Progenitor cell of endocrine pancreas (in vitro differentiated cells): ENCODE measurements at places on chromosomes 7 and 10.

- DNase-seq, result no peak
These were observed 65.7 kb downstream of the NXPH1 start for GRCh38 chr7:8499128-8499527.

GRCh38 chr10:52679117-52679516 lies 93.5 kb downstream of the MBL2 start:
- DNase-seq, result no peak

GRCh38 chr10:117138838-117139580 lies 939 bp upstream of the VAX1 start:
- no peak for DNase-seq

- no peak for DNase-seq
These were observed 8.9 kb downstream of the AGFG2 start for GRCh38 chr7:100547872-100548271.

- DNase-seq, result no peak
These were observed 52.7 kb downstream of the MINPP1 start for GRCh38 chr10:87557409-87557808.

DNA sequence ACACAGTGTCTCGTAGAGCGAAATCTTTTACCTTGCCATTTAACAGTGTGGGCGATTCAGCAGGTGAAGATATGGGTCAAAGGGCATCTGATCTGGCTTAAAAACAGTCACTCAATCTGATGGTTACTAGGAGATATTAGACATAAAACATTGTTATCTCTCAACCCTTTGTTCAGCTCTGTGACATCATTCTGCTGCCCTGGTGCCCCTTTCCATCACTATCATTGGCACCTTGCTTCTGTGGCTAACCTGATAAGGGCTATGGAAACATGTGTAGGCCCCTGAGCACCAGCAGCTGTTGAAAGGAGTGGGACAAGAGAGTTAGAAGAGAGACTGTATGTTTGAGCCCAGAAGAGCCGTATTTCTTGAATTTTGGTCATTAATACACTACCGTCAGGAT lies 650.3 kb downstream of the PHTF2 start:
- DNase-seq, result no peak

DNA sequence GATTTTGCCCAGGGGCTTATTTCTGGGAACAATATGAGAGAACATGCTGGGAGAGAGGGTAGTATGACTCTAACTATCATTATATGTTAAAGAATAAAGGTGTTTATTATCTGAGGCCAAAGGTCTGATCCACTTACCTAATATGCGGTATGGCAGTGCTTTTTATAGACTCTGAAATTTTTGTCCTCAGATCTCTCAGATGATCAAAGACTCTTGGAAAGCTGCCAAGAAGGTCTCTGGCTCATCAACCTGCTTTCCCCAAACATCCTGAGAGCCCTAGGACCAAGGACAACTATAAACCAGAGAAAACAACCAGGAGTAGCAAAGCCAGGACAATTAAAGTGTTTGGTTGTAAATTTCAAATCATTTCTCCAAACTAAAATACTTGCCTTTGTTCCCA lies 255.7 kb upstream of the LRRN3 start:
- no peak for DNase-seq

DNA sequence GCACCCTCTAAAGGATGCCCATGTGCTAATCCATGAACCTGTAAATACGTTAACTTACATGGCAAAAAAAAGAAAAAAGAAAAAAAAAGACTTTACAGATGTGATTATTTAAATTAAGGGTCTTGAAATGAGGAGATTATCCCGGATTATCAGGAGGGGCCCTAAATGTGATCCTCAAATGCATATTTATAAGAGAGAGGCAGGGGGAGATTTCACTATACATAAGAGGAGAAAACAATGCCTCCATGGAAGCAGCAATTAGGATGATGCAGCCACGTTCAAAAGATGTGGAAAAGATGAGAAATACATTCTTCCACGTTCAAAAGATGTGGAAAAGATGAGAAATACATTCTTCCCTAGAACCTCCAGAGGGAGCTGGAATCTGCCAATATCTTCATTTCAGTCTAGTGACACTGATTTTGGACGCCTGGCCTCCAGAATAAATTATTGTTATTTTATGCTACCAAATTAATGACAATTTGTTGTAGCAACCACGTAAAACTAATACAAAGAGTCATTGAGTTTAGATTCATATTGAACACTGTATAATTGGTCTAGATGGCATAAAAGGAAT lies 328.4 kb upstream of the GNAI1 start:
- DNase-seq, result no peak

DNA sequence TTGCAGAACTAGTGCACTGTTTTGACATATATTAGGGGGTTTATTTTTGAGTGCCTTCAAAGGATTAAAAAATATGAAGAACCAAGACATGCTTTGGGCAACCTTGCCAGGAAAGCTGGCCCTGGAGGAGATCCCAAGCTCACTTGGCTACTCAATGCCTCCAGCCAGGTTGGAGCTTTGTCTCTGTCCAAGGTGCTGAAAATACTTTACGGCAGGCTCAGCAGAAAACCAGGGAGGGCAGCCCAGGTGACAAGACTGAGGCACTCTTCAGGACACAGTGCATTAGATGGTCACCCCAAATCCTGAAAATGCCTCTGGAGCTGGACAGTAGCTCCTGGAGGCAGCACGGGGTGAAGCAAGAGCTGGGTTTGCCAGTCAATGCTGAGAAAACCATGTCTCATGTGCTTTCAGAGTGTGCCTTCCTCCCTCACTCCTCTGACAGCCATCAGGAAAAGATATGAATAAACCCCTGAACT lies 5.8 kb upstream of the KCNH2 start:
- peak; percentile 63 for DNase-seq

GRCh38 chr7:41133690-41134299 lies 569.1 kb downstream of the INHBA start:
- no peak for DNase-seq

- DNase-seq, result no peak
These were observed 59.9 kb downstream of the HIBADH start for GRCh38 chr7:27602766-27603165.

DNA sequence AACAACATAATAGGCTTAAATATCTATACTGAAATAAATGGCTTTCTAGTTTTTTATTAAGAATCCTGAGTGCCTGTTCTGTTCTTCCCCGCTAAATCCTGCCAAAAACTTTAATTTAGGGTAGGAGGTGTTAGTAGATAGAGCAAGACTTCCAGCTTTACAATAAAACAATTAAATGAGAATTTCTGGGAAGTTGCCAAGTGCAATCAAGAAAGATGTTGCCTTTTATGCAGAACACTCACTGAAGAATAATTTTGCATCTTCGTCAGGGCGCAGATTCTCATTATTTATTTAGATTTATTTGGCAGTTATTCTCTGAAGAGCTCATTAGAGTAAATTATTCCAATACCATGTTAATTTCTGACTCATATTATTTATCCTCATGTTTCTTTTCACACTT lies 103.2 kb upstream of the GPR141 start:
- DNase-seq, result no peak

DNA sequence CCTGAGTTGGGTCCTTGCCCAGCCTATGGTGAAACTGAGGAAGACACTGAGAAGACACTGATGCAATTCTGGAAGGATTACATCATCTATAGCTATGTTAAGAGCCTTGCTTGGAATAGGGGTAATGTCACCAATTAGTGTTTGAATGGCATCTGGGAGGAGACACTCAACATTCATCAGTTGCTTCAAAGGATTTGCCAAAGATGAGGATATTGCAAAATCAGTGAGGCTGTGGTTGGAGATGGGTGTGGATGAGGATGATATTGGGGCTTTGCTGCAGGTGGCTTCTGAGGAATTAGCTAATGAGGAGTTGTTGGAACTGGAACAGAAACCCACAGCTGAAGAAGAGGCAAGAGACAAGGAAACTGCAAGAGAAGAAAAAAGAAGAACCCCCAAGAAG lies 146.7 kb upstream of the SP4 start:
- no peak for DNase-seq

DNA sequence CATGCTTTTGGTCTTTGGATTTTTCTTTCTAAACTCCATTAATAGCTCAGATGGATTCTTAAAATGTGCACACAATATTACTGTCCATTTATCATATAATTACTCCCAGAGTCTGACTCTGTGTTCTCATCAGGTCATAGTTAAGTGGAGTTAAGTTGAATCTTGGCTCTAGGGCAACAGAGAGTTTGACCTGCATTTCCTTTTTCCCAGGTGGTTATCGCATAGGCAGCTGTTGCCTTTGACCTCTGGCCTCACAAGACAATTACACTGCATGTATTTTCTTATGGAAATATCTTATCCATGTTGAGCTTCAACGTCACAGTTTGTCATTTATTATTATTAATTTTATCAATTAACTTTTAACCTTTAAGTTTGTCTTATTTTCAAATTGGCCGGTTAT lies 237.5 kb upstream of the HGF start:
- no peak for DNase-seq

GRCh38 chr10:17503795-17504194 lies 49.4 kb upstream of the ST8SIA6 start:
- DNase-seq, result no peak

DNA sequence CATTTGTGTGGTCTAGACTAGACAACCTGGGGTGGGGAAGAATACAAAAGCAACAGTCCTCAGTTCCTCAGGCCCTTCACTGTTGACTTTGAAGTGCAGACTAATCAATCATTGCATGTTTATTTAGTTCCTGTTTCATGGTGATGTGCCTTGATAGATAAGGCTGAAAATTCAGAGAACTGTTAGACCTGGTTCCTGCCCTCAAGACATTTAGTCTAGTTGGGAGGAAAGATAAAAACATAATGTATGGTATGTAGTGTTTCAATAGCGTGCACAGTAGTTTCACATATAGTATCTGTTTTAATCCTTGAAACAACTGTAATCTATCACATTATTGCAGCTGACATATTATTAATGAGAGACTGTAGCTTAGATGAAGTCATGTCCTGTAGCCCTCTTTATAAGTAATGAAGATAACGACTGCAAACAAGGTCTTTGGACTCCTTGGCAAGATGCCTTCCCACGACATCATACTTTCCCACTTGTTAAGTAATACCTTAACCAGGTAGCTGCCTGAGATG lies 124.0 kb downstream of the CELF2 start:
- no peak for DNase-seq

- no peak for DNase-seq
These were observed 109.2 kb downstream of the ATE1 start for GRCh38 chr10:121818599-121818998.

- no peak for DNase-seq
These were observed 25.6 kb downstream of the KIFBP start for GRCh38 chr10:69014171-69014570.

DNA sequence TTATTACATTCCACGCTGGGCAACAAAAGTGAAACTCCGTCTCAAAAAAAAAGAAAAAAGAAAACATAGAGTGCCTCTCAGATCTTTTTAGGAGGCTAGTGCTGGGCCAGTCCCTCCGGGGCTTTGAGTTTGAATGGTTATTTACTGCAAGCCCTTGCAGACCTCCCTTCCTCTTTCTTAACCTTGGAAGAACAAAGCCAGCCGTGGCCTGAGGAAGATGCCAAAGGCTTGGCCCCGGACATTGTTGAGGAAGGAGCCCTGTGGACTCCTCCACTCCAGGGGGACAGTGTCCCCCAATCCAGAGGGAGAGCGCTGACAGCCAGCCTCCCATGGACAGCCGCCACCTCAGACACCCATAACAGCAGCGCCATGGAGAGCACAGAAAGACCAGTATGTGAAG lies 5.0 kb downstream of the TSPAN33 start:
- no peak for DNase-seq

GRCh38 chr10:35972275-35972674 lies 330.2 kb upstream of the FZD8 start:
- no peak for DNase-seq

- no peak for DNase-seq
These were observed 544.1 kb downstream of the HTR7 start for GRCh38 chr10:90313576-90314325.

GRCh38 chr10:1390200-1390599 lies 334.0 kb downstream of the WDR37 start:
- DNase-seq, result no peak

DNA sequence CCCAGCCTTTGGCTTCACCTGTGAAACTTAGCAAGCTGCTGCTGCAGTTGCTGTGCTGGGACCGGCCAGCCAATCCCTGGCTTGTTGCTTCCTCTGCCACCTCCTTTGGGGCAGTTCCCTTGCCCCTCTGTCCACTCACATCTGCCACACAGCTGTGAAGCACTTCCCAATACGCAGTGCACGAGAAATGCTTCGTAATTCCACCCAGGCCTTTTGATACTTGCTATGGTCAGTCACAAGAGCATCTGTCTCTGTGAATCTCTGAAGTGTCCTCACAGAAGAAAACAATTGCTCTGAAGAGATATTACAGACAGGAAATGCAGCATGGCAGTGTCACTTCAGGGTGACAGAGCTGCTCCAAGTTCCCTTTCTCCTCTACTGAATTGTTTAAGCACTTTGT lies 208.5 kb downstream of the PTEN start:
- DNase-seq, result no peak

DNA sequence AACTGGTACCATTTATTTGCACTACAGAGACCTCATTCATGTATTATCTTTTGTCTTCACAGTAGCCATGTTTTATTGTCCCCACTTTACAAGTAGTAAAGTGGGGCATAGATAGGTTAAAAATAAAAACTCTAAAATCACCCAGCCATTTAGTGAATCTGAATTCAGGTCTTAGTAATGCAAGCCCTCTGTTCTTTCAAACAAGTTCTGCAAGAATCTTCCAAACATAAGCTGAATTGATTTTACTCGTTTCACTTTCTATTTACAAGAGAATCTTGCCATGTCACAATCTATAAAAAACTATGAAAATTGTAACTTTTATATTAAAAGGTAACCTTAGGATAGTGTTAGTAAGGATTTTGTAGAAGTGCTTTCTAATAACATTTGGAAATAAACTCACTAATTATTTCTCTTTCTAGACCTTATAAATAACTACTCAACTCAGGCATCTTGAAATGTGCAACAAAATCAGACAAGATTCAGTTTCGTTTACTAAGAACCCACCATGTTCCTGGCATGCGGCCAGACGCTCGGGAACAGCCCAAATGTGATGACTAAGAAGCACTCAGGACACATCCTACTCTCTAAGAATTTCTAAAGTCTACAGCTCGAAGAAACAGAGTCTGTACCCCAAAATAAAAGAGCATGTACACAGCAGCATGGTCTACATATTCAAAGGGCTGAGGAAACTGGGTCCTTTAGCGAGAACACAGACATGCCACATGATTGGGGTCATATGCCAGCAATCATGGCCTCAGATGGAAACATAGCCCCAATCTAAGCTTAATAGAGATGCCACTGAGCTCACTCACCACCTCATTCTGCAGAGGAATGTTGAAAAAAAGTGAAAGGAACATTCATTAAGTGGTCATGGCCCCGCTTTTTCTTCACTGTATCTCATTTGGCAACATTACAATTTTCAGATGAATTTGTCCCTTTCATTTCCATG lies 167.6 kb downstream of the AMPH start:
- no peak for DNase-seq
